ENCODE measurements at places on chromosomes 7 and 10.

DNA sequence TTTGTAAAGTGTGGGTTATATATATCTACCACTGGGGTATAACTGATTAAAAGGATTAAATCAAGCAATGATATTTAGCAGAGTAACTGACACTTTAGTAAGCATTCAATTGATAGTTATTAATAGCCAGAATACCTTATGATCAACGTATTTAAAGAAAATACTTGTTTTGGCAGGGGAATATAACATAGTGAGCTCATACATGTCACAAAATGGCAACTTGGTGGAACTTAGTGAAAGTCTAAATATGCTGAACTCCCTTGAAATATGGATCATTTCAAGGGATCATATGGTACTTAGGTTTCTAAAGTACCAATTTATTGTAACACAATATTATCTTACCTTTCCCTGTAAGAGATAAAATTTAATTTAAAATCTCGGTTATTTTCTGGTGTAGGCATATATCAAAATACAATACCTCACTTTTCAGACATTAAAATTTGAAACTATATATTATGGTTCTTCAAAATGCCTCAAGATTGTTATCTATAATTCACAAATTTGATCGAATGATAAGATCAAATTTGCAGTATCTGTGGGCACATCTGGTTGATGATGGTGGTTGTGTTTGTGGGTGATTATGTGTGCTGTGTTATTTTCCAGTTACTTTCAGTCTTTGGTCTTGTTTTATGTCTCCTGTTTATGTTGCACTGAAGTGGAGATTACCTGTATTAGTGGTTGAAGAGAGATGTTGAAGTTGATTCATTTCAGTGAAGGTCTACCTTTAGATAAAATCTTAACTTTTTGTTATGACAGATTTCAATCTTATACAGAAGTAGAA is 5.2 kb downstream of the ARL4A start:
- DNase-seq: no peak

GRCh38 chr10:600876-601659 is 88.4 kb downstream of the DIP2C start:
- no peak for DNase-seq

DNA sequence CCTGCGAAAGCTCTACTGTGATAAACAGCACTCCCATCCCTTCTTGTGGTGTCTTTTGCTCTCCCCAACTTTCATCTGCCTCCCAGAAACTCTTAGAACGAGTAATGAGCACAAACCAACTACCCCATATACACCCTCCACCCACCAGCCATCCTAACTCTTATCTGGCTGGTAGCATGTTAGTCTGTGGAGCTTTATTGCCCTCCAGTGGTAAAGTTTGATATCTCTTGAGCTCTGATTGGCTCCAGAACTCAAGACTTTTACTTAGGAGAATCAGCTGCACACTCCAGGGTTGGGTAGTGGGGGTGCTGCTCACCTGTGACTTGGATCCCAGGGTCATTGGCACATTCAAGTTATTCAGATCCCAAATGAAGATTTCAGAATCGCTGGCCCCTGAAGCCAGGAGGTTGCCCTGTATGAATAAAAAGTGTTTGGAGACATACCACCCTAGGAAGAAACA is 10.9 kb downstream of the SEC31B start:
- peak; percentile 48 for DNase-seq

DNA sequence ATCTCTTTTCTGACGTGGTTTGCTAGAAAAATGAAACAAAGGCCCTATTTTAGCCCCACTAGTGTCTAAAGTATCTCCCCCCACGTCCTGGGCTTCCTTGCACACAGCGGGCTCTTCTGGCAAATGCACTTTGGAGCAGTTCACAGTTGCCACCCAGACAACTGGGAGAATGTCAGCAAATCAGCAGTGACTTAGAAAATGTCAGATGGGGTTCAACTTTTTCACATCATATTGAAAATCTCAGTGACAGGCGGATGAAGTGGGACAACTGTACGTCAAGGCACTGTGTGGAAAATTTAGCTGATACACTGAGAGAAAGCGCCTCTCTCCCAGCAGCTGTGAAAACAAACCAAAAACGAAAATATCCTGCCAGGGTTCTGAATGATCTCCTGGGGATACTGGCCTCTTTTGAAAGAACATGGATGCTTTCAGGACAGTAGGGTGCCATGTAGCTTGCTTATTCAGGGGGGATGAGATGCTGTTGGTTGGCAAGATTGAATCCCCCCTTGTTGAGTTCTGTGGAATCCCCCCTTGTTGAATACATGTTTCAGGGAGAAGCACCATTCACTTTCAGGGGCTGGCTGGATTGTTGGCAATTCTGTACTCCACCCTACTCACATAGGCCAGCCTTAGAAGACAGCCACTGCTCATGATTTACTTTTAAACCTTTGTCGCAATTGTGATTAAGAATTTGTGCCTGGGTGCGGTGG is 372.8 kb upstream of the CELF2 start:
- DNase-seq: no peak

GRCh38 chr7:121006711-121007315 is 18.3 kb downstream of the CPED1 start:
- DNase-seq: peak; percentile 20

GRCh38 chr10:52539463-52539862 is 225.4 kb downstream of the DKK1 start:
- no peak for DNase-seq

GRCh38 chr10:132311338-132311939 is 3.7 kb upstream of the STK32C start:
- DNase-seq: no peak

DNA sequence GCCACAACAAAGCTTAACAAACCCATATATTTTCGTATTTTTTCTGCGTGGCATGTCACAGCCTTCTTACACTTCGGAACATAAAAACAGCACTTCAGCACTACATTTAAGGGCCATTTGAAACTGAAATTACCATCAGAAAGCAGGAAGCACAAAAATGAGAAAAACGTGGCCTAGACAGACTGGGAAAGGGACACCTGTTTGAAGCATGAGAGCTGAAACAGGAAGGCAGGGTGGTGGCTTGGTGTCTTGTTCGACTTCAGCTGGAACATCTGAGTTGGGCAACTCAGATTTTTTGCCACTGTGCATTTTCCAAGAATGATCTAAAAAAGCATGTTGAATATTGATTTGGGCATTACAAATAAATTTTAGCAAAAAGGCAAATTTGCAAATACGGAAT is 243.2 kb downstream of the ELMO1 start:
- no peak for DNase-seq

DNA sequence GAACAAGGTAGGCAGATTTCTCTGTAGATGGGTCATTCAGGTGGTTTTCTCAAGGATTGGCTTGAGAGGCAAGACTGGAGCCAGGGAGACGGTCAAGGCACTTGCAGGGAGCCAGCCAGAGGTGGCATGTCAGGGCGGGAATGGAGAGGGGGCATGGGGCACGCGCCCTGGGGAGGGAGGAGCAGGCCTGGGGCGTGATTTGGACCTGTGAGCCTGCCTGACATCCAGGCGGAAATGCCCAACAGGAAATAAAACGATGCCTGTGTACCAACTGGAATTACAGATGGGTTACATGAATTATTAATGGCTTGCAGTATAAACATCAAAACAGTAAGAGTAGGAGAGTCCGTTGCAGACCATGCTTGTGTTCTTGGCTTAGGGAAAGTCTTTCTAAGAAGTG is 8.6 kb upstream of the SUN1 start:
- DNase-seq: no peak

GRCh38 chr10:72265508-72265907 is 8.2 kb upstream of the DDIT4 start:
- DNase-seq: no peak

DNA sequence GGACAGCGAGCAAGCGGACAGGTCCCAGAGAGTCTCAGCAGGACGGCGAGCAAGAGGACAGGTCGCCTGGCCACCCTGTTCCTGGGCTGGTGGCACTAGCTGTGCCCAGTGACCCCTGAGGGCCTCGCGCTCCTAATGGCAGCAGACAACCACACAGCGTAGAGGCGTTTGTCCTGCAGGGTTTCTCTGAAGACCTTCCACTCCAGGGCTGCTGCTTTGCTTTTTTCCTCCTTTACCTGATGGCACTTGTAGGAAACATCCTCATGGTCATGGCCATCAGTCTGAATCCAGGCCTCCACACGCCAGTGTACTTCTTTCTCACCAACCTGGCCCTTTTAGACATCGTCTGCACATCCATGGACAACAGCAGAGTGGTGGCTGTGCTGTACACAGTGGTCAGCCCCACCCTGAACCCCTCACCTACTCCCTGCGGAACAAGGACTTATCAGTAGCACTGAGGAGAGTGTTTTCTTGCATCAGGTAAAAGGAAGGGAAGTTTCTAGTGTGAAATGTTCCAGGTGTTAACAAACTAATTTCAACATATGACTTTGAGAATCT is 27.4 kb downstream of the SCART1 start:
- DNase-seq: no peak

DNA sequence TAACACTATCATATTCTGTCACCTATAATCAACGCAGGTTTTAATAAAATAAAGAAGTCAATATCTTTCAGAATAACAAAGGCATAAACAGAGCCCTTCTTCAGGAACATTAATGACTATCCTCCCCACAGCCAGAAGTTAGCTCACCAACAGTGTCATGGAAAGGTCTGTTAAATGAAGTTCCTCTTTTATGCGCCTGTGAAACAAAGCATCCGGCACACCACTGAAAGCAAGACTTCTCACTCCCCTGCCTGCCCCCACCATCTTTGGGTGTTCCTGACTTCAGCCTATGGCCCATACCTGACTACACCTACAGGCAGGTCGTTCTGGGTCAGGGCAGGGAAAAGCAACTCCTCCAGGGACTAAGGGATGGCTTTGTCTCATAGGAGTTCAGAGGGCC is 205.4 kb downstream of the FANK1 start:
- no peak for DNase-seq

GRCh38 chr7:109020251-109020650 is 450.6 kb downstream of the DNAJB9 start:
- DNase-seq: no peak

GRCh38 chr10:2278363-2278762 is 541.0 kb upstream of the ADARB2 start:
- no peak for DNase-seq

GRCh38 chr10:91495402-91495801 is 85.3 kb downstream of the HECTD2 start:
- no peak for DNase-seq

DNA sequence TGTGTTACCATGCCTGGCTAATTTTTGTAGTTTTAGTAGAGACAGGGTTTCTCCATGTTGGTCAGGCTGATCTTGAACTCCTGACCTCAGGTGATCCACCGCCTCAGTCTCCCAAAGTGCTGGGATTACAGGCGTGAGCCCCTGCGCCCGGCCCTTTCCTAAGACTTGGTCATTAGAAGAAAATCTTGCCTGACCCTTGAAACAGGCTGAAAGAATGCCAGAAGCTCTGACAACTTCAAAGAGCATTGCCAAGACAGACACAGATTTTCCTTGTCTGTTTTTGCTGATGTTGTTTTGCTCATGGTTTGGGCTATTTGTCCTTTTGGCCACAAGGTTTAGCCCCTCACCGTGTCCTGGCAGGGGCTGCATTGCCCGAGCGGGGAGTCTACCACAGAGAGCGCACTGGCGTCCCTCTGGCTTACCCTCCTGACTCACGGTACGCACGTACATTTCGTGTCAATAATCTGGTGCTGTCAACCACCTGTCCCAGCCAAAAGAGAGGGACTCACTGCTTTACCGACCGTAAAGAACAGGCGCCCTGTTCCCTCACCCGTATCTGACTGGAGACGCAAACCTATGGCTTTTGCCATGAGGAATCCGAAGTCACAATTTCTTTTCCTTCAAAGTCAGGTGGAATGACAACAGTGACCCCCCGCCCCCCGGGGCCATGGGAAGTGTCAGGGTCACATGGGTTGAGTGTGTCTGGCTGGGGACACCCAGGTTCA is 10.1 kb upstream of the INPP5A start:
- DNase-seq: no peak

GRCh38 chr10:33216661-33217427 is 117.6 kb downstream of the NRP1 start:
- DNase-seq: no peak

GRCh38 chr7:19690736-19691135 is 18.1 kb downstream of the POLR1F start:
- no peak for DNase-seq

GRCh38 chr7:8111282-8111960 is 142.8 kb downstream of the GLCCI1 start:
- no peak for DNase-seq

GRCh38 chr10:13270877-13271551 is 28.9 kb downstream of the PHYH start:
- DNase-seq: no peak

DNA sequence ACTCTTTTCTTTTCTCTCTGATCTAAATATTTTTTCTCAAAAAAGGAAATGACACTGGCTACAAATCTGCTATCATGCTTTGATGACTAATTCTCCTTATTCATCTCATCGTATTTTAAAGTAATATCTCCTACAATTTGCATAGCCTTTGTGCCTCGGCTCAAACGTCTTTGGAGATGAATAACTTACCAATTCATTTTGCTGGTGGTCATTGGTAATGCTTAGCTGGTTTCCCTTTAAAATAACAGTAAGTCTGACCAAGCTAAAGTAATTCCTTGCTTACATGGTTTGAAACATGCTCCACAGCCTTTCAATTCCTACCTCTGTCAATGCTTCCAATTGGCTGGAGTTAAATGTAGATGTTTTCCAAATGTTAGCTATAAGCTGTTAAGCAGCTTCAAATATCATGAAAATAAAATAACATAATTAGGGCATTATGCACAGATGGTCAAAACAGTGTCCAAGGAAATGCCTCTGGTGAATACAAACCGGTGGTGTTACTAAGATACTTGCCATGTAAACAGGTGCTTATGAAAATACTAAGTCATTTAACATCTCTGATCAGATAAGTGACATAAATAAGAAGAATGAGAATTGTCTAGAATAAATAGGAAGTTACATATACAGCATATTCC is 435.0 kb downstream of the POM121L12 start:
- DNase-seq: no peak

DNA sequence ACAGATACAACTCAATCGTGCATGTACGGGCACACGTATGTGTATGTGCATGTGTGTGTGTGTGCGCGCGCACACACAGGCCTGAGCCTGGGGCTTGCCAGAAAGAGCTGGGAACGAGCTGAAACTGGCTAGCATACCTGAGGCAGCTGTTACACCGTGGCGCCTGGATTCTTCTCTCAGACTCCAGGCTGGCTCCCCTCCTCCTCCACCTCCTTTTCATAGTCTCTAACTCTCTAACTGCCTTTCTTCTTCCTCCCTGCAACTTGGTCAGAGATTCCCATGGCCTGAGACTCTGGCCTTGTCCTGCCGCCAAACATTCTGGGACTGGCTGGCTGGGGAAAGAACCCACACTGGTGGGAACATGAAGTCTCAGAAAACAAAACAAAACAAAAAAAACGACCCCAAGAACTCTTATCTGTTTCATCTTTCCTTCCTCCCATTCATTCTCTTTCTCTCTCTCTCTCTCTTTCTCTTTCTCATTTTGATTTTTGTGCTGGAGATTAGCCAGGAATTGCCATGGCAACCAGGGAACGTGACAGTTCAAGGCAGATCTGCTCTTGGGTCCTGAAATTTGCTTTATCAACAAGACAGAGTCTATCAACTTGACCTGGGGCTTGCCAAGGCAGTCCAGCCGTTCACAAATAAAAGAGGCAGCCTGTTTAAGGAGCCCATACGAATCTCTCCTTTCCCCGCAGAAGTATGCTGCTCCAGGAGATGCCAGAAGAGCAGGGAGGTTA is 76.8 kb upstream of the SEM1 start:
- DNase-seq: no peak

GRCh38 chr10:126060261-126060931 is 164.0 kb downstream of the FANK1 start:
- no peak for DNase-seq

GRCh38 chr7:127912901-127913300 is 118.3 kb downstream of the LRRC4 start:
- no peak for DNase-seq

GRCh38 chr7:120869700-120870099 is 11.8 kb upstream of the TSPAN12 start:
- DNase-seq: no peak
